ENCODE measurements at places on chromosomes 6 and 20.
A peak's percentile ranks its signal among the peaks of the same experiment; 100 is the strongest.

- no peak for DNase-seq
Observed at GRCh38 chr6:34549804-34550202, 6.3 kb downstream of the SPDEF start.

DNA sequence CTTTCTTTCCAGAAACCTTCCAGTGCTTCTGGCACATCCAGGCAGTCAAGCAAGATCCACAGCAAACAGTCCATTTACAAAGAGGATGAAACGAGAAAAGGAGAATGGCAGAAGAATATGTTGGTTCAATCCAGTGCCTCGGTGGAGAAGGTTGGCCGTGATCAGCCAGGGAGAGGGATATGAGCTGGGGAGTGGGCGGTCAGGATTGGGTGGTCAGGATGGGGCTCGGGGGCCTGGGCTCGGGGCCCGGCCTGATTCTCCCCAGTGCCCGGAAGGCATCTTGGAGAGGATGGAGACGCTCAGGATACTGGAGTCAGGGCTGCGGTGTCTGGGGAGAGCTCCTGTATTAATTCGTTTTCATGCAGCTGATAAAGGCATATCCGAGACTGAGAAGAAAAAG, 61.3 kb downstream of the EFCAB8 start:
- no peak for DNase-seq

DNA sequence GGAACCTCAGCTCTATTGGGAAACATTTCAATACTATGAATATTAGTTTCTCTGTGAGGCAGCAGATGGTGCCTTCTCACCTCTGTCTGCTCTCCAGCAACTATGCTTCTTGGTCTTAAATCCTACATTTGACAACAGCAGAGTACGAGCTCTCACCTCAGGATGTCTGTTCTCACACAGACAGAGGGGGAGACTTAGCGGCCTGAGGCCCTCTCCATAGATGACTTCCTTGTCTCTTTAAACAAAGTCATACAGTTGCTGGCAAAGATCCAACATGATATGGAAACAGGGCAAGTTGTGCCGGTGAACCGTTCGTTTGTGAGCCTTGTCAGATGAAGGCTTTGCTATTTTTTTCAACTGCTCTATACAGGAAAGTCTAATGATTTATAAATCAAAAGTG, 43.7 kb upstream of the GABRR1 start:
- no peak for DNase-seq

- DNase-seq = no peak
Observed at GRCh38 chr6:80226151-80226550, 119.7 kb downstream of the BCKDHB start.

GRCh38 chr6:44646355-44646754, 258.8 kb downstream of the CDC5L start:
- DNase-seq = no peak

- DNase-seq = no peak
Observed at GRCh38 chr20:15795305-15796019, 777.8 kb downstream of the KIF16B start.

DNA sequence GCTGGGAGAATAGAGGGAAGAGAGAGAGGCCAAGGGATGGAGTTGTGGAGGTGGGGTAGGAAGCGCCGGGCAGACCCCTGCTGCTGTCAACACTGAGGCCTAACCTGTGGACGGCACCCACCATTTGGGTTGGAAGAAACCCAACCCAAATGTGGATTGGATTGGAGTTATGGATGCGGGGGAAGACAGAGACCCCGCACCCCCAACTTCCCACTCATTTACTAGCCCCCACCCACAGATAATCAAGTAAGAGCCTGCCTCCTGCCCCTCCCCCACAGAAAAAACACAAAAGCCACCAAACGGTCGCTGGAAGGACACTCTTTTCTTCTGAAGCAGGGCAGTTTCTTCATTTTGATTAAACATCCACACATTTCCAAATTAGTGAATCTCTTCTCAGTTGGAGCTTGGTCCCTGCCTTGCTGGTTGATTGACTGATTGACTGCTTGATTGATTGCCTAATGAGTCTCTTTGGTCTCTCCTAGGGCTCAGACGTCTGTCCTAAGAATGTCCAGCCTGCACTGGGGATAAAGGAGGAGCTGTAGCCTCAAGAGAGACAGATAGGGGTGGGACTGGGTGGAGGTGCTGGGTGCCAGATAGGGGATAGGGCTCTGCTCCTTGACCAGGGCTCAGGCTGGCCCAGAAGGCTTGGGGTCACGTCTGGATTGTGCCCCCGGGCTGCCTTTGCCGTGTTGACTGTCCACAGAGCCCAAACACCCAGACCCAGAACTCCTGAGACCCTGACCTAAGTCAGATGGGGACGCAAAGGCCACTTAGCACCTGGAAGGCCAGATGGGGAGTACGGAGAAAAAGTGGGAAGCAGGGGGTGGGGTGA, 74.9 kb upstream of the FOXP4 start:
- no peak for DNase-seq

- no peak for DNase-seq
Observed at GRCh38 chr20:22408521-22409402, 175.6 kb downstream of the FOXA2 start.

- no peak for DNase-seq
Observed at GRCh38 chr20:46364670-46365486, 41.5 kb downstream of the ELMO2 start.

- no peak for DNase-seq
Observed at GRCh38 chr6:161257793-161258457, 15.9 kb downstream of the AGPAT4 start.

- DNase-seq = no peak
Observed at GRCh38 chr6:137623293-137623692, 129.1 kb upstream of the OLIG3 start.

GRCh38 chr6:25934735-25935313, 4.3 kb upstream of the SLC17A2 start:
- no peak for DNase-seq

GRCh38 chr6:43310624-43311023, 2.0 kb upstream of the CRIP3 start:
- no peak for DNase-seq

DNA sequence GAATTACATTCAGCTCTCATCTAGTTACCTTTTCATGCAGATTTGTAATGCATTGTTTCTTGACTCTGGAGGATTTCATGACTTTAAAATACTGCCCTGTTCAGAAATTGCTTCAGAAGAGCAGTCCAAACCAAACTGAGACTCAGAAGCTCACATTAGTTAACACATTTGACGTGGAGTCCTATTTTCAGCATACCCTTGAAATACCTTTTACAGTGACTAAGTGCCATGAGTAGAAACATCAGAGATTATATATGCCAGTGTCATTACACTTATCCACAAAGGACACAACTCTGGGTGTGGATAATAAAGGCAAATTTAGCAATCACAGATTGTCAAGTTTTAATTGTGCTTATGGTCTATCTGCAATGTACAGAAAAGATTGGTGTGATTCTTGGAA, 459.6 kb downstream of the FRK start:
- DNase-seq = no peak

GRCh38 chr6:38348371-38348770, 291.4 kb downstream of the BTBD9 start:
- no peak for DNase-seq

- peak; percentile 15 for DNase-seq
Observed at GRCh38 chr6:148878683-148879082, 131.9 kb downstream of the UST start.
